Stimulated activated CD4-positive, alpha-beta T cell treated with anti-CD3 and anti-CD28 coated beads, Interleukin-12 subunit alpha, Interleukin-12 subunit beta, amount 100 ng/mL, for 48 hours (primary cell): ENCODE measurements at places on chromosomes 11 and 22.

- no peak for DNase-seq
These were observed 81.5 kb upstream of the TP53AIP1 start for GRCh38 chr11:129023968-129024676.

GRCh38 chr22:45977003-45977411, at the start of gene WNT7B:
WNT7B (minus strand) TSS chr22:45977162; CDS start chr22:45976754, 408 bp downstream.
- no peak for DNase-seq

DNA sequence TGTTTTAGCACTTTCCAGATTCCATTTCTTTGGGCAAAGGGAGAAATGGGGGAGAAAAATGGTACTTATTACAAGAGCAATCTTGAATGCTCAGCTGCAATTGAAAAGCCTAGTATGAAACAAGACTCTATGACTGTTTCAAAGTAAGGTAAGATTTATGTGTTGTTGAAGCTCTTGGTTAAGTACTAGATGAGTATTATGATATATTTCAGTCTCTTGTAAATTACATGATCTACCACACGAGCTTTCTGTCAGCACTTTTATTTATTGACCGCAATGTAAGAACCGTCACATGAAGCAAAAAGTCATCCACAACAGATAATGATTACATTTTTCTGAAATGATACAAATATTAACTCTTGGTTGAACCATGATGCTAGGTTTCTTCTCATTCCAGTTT, 906.7 kb upstream of the CHORDC1 start:
- no peak for DNase-seq

DNA sequence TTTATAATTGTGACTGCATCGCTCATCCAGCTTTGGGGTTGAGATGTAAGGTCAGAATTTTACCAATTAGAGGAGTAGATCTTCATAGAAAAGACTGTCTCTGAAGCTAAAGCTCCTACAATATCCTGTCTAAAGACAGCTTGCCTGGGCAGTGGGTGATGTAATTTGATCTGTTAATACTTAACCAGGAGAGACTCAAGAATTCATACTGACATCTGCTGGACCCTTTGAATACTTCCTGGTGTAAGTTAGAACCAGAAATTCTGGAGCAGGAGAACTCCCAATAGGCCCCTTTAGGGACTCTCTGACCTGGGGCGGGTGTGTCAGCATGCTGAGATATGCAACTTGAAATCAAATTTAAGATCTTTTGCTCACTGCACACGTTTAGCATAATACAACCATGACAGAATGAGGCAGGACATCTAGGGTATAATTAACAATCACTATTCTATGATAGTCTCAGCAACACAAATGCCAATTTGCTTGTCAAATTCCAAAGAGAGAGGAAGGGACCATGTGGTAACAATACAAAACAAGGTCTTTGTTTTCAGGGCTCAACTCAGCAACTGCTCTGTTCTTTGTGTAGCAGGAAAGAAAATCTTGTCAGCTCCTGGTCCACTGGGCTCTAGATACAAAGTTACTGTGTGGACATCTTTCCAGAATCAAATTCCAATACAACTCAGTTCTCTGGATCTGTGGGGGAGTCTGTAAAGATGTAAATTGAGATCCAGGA, 143.9 kb downstream of the INSC start:
- DNase-seq: no peak

- DNase-seq: no peak
These were observed 831 bp downstream of the CD44 start for GRCh38 chr11:35139722-35140282.

- DNase-seq: no peak
These were observed 49.6 kb upstream of the SLC35C1 start for GRCh38 chr11:45755281-45755859.

DNA sequence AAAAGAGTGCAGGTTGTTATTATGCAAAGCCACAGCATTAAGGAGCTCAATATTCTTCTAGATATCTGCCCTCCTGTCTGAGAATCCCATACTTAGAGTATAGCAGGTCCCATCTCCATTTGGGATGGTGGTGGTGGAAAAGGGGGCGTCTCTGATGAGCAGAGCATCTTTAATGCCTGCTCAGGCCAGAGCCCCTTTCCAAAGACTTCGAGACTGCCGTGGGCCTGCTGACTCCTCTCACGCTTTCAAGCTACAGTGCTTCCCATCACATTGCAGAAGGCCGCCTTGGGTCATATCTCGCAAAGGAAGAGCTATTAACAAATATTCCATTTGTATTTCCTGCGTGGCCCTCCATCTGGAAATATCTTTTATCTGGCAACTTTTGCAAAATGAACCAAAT, 10.9 kb downstream of the LMO2 start:
- DNase-seq: no peak

GRCh38 chr11:75323609-75324008, 27.9 kb downstream of the ARRB1 start:
- DNase-seq: no peak

DNA sequence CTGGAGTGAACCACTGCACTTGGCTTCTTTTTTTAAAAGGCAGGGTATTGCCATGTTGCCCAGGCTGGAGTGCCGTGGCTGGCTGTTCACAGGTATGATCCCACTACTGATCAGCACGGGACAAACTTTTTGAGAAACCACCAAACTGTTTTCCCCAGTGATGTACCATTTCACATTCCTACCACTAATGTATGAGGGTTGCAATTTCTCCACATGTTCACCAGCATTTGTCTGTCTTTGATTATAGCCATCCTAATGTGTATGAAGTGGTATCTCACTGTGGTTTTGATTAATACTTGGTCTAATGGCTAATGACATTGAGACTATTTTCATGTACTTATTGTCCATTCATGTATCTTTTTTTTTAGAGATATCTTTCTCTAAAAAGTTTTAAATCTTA, 41.5 kb upstream of the EP300 start:
- no peak for DNase-seq

- DNase-seq: no peak
These were observed 582.2 kb downstream of the LRRC4C start for GRCh38 chr11:40877256-40877655.

GRCh38 chr11:103970701-103971249, 65.7 kb upstream of the DDI1 start:
- DNase-seq: no peak

DNA sequence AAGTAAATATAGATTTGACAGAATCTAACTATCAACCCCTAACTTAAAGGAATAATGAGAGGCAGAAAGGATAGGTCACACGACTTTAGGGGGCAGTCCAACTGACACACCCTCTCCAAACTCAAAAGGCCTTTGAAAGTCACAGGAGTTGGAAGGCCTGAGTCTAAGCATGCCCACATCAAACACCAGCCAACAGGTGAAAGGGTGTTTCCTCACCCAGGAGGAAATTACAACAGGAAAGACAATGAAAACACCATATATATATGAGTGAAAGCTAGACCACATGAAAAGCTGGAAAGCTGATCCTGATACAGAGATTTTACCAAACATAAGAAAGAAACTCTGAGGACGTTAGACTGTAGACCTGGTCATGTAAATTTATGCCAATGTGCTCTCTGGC, 10.5 kb upstream of the DEPDC7 start:
- DNase-seq: no peak

- no peak for DNase-seq
These were observed 118.5 kb downstream of the APOL5 start for GRCh38 chr22:35835998-35836691.

GRCh38 chr11:126415128-126415527, 59.6 kb downstream of the ST3GAL4 start:
- DNase-seq: no peak

- DNase-seq: no peak
These were observed 13.0 kb downstream of the LRP5 start for GRCh38 chr11:68325183-68325906.

DNA sequence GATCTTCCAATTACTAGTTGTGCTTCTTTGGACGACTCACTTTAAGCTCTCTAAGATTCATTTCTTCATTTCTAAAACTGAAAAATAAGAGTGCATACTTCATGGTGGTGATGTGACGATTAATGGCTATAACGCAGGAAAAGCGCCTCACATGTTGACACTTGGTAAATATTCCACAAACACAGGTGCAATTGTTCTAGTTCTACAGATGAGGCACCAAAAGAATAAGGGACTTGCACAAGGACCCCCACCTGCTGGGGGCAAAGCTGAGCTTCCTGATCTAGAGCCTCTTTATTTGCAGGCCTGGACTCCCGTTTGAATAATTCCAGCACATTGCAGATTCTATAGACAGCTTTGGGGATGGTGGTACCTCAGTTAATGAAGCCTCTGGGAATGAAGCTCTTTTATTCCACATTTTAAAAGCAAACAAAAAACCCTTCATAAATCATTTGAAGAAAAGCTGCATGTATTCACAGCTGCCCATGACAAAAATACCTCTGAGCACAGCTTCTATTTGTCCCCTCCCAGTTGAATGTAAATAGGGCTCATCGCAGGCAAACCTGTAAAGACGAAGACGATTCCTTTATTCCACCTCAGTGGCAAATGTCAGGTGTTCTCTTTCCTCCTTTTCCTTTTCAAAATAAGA, 14.9 kb upstream of the CADM1 start:
- DNase-seq: no peak

DNA sequence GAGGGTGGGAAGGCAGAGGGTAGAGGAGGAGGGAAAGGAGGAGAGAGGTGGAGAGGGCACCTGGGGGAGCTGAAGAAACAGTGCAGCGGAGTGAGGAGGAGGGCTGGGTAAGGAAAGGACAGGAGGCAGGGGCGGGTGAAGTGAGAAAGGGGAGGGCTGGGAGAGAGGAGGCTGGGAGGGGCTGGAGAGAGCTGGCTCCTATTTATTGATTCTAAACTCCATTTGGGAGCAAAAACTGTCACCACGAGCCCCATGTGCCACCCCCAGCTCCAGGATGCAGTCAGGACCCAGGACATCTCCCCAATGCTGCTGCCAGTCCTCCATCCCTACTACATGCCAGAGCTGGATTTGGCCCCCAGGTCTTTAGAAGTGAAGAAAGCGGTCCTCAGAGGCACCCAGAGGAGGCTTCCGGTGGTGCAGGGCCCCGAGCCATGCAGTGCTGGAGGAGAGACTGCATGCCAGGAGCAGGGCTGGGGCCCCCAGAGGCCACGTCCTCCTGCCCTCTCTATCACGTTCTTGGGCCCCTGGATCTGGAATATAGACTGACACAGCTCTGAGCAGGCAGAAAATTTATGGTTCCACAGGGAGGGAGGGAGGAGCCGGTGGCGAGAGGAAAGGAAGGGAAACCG, 53.7 kb downstream of the SLC22A12 start:
- DNase-seq: no peak

GRCh38 chr22:36918586-36919284, 5.3 kb downstream of the CSF2RB start:
- no peak for DNase-seq

- DNase-seq: no peak
These were observed 11.2 kb downstream of the KREMEN1 start for GRCh38 chr22:29083933-29084591.

- no peak for DNase-seq
These were observed 28.9 kb upstream of the DRD2 start for GRCh38 chr11:113504071-113504470.

- DNase-seq: no peak
These were observed 1309.7 kb downstream of the LRRC4C start for GRCh38 chr11:40149721-40150120.

GRCh38 chr11:7690648-7691047, 15.6 kb downstream of the OVCH2 start:
- DNase-seq: no peak

DNA sequence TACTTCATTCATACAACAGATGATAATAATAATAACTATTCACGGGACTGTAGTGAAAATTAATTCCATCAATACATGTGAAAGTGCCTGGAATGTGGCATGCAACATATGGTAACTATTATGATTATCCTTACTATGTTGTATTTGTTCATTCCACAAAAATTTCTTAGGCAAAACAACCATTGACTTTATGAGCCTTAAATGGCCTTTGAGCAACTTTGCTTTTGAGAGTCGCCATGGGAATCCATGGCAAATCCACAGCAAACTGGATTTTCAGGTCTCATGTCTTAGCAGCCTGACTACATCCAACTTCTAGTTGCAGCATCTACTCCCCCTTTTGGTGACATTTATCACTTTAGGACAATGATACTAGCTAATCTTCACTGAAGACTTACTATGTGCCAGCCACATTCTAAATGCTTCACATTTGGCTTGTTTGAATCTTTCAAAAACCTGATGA, 56.8 kb downstream of the SLC1A2 start:
- no peak for DNase-seq

GRCh38 chr11:114348200-114349191, 51.8 kb downstream of the C11orf71 start:
- no peak for DNase-seq

DNA sequence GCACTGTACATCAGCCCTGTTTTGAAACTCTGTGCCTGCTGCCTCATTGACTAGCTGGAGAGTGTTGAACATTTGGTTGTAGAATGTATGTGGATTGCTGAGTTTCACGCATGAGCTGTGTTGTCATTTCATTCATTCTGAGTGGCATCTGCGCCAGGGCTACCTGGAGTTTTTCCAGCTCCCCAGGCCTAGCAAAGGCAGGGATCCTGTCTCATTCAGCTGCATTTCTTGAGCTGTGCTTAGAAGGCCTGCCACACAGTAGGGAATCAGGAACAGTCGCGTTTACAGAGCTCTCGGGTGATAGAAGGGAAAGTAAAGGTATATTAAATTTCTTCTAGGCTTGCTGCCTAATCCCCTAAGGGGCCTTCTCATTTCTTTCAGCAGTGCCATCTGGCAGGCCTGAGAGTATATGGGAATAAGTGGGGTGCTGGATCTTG, 44.3 kb downstream of the PTPRJ start:
- no peak for DNase-seq

DNA sequence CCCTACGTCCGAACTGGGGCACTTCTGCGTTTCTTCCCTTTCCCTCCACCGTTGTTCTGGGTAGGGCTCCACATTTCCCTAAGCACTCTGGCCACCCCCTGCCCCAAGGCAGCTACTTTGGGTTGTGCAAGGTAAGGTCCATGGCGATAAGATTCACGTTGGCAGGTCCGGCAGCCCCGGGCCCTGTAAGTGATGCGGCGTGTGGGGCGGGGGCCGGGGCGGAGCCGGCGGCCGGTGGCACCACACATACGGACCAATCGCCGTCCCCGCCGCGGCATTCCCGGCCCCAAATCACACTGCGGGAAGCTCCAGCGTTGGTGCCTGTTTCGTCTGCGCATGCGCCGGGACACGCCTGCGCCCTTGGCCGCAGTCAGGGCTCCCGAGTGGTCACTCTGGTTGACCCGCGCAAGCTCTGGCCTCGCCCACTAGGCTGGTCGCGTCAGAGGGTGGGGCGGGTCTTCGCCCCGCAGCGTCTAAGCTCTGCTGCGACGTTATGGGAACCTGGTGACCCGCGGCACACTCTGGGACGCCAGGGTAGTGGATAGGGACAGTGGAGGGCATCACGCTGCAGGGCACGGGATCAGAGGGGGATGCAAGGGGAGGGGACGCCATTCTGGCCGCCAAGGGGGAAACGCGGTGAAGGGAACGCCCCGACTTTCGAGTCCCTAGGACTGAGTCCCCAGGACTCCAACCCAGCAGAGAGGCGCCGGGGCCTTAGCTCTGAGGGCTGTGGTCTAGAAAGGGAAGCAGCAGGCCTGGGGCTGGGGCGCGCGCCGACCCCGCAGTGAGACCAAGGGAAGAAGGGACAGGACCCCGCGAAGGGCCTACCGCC, 1.6 kb downstream of the FADS1 start:
- DNase-seq: peak; percentile 58

GRCh38 chr11:118911880-118912741, 13.6 kb downstream of the BCL9L start:
- peak; percentile 66 for DNase-seq

DNA sequence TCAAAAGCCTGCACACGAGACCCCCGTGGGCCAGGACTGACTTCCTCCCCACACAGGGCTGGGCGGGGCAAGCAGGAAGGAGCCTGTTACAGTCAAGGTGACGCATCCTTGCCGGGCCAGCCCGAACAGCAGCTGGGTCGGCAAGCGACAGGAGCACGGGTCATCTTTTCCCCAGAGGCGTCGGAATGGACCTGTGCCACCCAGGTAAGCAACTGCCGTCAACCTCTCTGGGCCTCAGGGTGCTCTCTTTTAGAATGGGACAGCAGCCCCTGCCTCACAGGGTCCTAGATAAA, at the start of gene CYTH4:
CYTH4 (plus strand) TSS at position 124 of the 293 bp plus-strand sequence; CDS start at position 186, 62 bp downstream.
- peak; percentile 64 for DNase-seq
